ENCODE measurements at places on chromosomes 12 and 14.
A peak's percentile ranks its signal among the peaks of the same experiment; 100 is the strongest.

DNA sequence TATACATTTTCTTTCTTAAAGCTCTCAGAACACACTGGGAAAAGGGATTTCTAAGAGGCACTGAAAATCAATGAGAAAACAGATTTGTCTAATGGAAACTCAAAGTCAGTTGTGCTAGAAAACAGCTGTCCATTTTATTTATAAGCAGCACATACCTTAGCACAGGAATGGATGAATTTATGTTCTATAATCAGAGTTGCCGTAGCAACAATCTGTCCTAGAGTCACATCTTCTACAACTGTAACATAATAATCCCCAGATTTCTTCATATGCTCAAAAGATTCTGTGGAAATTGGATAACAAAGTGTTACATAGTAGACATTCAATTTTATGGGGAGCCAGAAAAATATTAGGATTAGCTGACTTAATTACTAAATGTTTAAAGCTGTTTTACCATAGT, 9.8 kb downstream of the GNPNAT1 start:
- DNase-seq = no peak

GRCh38 chr12:95177201-95177768, 40.0 kb downstream of the FGD6 start:
- no peak for DNase-seq

- DNase-seq = peak; percentile 41
Measured at GRCh38 chr12:19967431-19967830, 400.9 kb upstream of the PDE3A start.

- DNase-seq = peak; percentile 65
Measured at GRCh38 chr12:54306925-54307741, 6.3 kb upstream of the NFE2 start.

- DNase-seq = no peak
Measured at GRCh38 chr12:527241-527640, 67.5 kb downstream of the B4GALNT3 start.

- DNase-seq = no peak
Measured at GRCh38 chr14:87282266-87282665, 710.7 kb downstream of the GALC start.

DNA sequence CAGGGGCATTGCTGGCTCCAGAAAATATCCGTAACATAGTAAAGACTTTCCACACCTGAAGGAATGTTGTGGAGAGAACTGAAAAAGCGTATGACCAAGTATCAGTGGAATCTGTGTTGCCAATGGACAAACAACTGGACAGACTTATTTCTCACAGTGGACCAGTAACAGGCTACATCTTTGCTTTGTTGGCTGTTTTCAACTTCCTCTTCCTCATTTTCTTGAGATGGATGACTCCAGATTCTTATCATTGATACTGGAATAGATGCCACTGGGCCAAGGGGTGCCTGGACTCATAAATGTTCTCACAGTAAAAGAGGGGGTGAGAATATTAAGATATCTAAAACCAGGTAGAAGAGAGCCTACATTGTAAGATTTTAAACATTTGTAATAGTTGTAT, 6.4 kb downstream of the GAS2L3 start:
- DNase-seq = no peak

DNA sequence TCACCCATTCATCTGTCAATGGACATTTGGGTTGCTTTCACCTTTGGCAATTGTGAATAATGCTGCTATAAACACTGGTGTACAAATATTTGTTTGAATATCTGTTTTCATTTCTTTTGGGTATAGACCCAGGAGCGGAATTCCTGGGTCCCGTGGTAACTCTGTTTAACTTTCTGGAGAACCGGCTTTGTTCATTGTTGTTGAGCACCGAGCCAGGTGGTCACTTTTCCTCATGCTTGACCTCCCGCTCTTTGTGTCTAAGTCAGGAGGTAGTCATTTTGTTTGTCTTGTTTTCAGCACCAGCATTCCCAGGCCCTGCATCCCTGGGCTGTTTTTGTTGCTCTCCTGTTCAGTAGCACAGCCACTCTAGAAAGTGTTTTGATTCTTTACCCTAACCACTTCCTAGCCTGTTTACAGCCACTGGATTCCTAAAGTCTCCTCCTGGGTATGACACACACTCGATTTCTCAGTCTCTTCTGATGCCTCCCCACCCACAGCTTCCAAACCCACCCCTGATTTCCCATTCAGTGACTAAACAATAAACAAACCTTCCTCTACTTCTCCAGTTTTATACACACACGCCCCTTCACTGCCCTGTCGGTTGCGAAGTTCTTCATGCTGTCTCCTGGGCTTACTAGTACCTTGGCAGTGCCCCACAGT, 37.9 kb downstream of the B4GALNT3 start:
- DNase-seq = peak; percentile 27

GRCh38 chr14:35197015-35197414, 74.7 kb downstream of the PRORP start:
- DNase-seq = no peak

DNA sequence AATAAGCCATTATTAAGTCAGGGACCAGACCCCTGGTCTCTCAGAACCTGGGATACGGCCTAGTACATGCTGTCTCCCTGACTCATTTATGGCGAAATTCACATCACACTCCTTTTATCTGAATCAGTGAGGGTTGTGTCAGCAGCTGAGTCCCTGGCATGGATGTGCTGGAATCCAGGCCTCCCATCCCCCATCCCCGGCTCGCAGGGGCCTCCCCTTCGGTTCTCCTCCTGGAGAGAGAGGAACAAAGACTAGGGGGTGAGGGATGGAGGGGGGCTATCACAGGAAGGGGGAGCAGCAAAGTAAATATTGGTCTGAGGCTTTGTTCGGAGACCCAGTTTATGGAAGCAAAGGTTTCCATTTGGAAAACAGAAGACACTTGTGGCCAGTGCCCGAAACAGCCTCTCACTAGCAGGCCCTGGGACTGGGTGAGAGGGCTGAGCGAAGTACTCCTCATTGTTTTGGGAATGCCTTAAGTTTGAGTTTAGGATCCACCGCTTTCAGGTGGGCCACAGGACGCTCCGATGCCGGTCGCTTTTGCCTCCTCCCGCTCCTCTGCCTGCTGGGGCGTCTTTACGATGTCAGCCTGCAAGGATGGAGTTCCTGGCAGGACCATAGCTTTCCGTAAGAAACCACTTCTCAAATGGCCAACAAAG, 145.0 kb downstream of the PRKCH start:
- DNase-seq = no peak

DNA sequence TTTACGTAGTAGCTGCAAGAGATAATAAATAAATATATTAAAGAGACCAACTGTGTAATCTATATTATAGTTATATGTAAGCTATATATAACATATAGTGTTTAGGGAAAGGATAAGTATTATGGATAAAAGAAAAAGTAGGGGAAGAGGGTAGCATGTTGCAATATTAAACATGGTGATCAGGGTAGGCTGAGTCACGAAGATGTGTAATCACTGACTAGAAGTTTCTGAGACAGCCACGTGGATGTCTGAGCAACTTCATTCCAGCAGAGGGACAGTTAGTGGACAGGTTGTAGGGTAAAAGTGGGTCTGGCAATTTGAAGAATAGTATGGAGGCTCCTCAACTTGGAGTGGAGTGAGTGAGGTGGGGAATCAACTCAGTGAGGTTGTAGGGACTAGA, 109.7 kb downstream of the ANO4 start:
- DNase-seq = no peak

All from NCI-H748 treated with DMSO at 0.1 percent for 48 hours (cell line).